ENCODE measurements at places on chromosomes 4 and X.

DNA sequence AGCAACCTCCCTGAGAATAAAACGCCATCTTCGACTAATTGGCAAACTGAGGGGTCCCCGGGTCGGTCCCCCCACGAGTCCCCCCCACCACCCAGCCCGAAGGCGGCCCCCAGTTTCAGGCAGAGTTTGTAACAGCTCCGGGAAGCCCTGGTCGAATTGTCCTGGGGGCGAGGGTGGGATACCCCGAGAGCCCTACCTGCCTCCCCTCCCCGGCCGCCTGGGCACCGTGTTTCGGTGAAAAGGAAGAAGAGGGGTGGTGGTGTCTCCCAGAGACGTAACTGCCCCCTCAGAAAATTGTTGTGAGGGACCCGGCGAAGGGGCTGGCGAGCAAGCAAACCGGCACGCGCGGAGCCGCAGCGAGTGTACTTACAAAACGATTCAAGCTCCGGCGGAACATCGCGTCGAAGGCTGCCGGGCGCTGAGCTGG is 1.2 kb downstream of the ATP11C start:
- no peak for DNase-seq

DNA sequence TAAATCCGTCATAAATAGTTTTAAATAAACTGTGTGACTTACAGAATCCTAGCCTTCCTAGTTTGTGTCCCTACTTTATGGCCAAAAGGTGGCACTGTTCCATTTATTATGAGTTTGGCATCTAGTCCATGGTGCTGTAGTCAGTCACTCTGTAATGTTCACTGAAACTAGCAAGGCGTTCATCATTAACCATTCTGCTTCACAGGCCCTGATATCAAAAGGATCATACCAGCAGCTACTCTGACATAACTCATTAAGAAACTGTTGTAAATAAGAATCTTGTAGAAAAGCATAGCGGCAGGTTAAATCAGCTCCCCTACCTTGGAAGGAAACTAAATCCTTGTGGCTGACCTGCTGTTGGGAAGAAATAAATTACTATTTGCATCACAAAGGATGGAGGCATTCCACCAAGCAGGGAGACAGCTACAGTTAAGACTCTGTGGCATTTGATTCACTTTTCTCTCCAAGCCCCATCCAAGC is 919.6 kb upstream of the DIAPH2 start:
- peak; percentile 38 for DNase-seq

DNA sequence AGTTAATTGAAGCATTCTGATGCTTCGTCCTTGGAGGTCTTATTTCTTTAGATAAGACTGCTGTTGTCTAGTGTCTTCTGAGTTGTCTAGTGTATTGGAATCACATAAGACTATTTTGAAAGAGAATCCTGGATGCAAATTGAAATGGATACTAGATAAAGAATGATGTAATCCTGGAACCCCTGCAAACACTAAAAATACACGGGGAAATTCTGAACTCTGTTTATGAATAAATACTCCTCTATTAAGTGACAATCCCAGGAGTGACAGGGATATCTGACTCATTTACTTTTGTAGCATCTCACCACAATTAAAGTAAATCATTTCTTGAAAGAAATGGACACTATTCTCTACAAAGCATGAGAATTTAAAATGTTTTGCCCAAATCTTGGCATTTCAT is 968 bp downstream of the ASB11 start:
- no peak for DNase-seq

- no peak for DNase-seq
Measured at GRCh38 chr4:113397114-113397701, 347.8 kb downstream of the ANK2 start.

DNA sequence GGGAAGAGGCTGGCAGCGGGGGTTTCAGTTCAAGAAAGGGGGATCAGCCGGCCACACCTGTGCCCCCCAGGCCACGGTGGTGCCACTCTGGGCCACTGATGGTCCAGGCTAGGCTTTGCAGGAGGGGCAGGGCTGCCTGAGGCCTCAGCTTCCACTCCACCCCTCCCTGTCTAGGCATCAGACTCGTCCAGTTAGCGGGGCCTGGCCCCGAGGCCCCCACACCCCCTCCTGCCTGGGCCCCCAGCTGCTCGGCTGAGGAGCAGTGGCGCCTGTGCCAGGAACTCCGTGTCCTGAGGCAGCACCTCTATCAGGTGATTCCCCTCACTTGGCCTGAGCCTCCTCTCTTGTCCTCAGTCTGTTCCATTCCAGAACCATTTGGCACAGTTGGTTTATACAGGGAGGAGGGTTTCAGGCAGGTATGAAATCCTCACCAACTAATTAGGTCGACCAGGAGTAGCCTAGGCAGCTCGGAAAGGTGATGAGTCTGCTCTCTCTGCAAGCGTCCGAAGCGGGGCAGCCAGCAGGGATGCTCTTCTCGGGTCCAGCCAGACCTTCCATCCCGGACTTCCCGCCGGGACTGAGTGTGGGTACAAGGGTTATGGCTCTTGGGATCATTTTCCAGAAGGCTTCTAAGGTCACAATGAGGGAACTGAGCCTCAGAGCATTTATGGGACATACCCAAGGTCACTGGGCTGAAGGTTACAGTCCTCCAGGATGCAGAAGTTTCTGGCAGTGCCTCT is 2.1 kb downstream of the NSG1 start:
- DNase-seq, result no peak

- no peak for DNase-seq
Measured at GRCh38 chr4:178309890-178310289, 867.7 kb upstream of the AGA start.

DNA sequence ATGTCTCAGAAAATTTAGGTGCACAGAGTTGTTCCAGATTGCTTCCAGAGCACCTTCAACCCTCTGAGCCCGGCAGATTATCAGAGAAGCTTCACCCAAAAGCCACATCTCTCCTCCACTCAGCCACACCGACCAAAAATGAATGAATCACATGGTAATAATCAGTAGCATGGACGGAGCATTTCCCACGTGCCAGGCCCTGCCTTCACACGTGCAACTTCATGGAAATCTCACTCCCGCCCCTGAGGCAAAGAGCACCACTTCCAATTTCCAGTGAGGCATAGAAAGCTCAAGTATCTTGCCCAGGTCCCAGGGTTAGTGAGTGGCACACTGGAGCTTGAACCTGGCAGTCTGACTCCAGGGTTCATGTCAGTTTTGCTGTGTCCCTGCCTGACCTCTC is 56.5 kb downstream of the RELL1 start:
- DNase-seq, result no peak

GRCh38 chr4:105725623-105726022 is 17.0 kb downstream of the GSTCD start:
- no peak for DNase-seq

DNA sequence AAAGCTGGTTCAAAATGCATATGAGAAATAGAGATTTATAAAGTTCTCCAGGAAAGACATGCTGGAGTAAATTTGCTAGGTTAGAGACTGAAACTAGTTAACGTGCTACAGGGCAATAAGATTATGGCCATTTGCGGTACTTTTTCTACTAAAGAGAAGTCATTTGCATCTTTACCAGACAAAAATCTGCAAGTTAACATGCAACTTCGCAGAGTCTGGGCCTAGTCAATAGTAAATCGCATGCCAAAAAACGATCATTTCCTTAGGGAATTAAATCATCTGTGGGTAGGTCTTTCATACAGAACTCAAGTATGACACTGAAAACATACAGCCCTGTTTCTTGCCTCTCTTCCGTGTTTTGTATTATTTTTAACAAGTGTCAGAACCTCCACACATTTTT is 32.8 kb upstream of the REST start:
- no peak for DNase-seq

- no peak for DNase-seq
Measured at GRCh38 chr4:26478330-26478729, 12.0 kb downstream of the CCKAR start.

GRCh38 chr4:177229331-177229730 is 80.3 kb upstream of the NEIL3 start:
- no peak for DNase-seq

DNA sequence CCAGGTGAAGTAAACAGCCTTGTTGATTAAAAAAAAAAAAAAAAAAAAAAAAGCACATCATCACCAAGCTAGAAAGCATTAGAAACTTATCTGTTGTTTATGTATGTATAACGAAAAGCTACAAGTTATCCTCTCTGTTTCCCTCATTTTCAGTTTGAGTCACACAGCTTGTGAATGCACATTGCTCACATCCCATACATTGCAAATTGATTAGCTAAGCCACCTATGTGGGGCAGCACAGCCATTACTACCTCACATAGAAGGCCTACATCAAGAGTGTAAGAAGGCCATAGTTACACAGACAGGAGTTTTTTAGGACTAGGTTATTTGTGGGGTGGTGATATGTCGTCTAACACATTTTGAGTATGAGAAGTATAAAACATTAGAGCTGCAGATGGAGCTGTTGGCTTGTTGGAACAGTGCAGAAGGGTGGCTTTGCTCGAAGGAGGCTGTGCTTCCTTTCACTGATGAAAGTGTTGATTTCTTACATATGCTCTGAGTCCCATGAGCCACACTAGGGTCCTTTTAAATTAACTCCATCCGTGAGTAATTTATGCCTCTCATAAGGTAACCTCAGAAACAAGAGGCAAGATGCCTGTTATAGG is 431.6 kb downstream of the GABRG1 start:
- DNase-seq, result no peak

GRCh38 chr4:185924458-185925044 is 112.6 kb upstream of the SORBS2 start:
- no peak for DNase-seq

GRCh38 chrX:112367065-112367464 is 284.5 kb upstream of the TRPC5 start:
- no peak for DNase-seq

GRCh38 chr4:56272927-56273326 is 114.4 kb downstream of the AASDH start:
- DNase-seq, result no peak

DNA sequence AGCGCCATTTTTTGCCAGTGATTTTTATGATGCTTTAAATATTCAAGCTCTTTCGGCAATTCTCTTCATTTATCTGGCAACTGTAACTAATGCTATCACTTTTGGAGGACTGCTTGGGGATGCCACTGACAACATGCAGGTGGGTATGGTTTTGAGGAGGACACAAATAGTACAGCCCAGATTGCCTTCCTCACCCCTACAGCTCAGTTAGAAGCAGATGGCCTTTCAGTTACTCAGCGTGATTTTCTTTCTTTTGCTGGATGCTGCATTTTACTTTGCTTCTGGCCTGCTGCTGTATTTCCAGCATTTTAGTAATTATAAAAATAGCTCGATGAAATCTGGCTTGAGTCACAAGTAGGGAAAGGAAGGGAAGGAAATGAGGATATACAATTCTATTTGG is 114.7 kb downstream of the SLC4A4 start:
- no peak for DNase-seq

- no peak for DNase-seq
Measured at GRCh38 chr4:75880278-75880677, 22.0 kb downstream of the PPEF2 start.

DNA sequence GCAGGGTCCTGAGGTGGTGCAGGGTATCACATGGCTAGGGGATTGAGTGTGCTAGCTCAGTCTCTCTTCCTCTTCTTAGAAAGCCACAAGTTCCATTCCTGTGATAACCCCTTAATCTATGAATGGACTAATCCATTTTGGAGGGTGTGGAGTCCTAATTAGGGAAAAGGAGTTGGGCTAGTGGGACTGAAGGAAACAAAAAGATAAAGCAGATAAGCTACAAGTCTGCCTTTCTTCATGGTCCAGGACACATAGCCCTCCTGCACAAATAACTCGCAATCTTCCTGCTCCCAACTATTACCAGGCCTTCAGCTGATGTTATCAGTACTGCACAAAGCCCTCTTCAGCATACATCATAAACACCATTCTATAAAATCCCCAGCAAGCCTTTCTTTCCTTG is 44.2 kb downstream of the ZNF81 start:
- DNase-seq, result no peak

DNA sequence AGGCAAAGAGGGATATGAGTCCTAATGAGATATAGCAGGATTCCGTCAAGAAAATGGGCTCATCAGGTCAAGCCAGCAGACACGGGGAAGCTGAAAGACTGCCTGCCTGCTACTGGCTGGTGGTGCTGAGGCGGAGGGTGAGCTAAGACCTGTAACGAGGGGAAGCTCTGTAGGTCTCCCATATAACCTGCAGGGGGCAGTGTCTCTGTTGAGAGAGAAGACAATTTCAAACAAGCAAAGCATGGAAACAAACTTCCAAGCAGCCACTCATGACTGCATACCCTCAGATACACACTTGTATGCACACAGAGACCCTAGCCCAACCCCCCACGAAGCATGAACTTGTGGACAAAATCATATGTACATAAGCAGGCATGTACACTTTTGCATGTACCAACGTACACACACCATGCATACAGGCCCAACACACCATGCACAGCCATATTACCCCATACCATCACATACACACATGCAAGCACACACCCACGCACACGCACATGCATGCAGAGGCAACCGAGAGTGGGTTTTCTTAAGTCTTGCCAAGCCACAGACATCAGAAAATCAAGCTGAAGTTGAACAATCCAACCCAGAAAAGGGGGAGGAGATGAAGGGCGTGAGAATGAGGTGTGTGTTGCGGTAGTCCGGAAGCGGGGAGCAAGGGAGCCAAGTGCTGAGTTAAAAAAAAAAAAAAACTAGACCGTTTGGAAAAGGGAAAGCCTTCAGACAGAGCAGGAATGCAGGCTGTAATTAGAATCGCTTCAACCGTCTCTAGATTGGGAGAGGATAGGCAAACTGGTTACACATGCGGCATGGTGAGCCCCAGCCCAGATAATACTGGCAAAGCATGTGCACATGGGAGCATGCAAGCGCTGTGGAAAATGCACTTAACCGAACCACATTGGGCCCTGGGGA is 71.0 kb downstream of the PJA1 start:
- DNase-seq, result peak; percentile 51

- DNase-seq, result no peak
Measured at GRCh38 chr4:188297873-188298272, 158.6 kb downstream of the TRIML1 start.

DNA sequence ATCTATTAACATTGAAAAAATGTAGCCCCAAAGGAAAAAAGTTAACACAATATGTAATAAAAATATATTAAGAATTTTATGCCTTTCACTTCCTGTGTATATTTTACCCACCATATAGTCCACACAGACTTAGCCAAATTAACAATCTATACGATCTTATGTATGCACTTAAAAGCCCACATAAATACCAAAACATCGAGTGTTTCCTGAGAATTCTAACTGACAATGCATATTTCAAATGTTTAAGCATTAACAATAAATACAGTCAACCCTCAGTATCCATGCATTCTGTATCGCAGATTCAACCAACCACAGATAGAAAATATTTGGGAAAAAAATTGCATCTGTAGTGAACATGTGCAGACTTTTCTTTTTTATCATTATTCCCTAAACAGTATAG is 226.8 kb downstream of the COL25A1 start:
- DNase-seq, result no peak

DNA sequence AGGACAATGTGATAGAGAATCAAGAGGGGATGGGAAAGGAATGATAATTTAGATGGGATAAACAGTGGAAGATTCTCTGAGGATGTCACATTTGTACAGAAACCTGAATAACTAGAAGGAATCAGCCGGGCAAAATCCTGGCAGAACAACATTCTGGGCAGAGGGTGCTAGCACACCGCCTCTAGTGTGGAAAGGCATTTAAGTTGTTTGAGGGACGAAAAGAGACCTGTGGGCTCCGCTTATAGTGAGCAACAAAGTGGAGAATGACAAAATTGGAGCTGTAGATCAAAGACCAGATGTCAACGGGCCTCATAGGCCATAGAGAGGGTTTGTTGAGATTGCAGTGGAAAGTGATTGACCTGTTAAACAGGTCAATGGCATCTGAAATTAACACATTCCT is 596.0 kb upstream of the SLIT2 start:
- DNase-seq, result no peak
